ENCODE measurements at places on chromosomes 12 and 14.

DNA sequence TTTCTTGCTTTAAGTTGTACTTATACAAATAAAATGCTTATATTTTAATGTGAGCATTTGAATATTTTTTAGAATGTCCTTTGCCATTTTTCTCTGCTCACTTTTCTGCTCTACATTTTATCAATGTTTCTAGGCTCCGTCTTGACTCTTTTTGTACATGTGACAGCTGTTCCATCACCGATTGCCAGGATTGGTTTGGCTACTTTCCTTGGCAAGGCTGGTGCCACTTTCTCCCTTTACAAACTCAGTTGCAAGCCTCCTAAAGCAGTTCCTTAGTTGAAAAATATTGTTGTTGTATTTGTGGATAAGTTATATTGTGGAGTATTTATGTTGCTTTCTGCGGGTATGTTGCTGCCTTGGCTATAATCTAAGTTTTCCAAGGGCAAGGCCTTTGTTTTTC lies 63.4 kb downstream of the DACT1 start:
- no peak for DNase-seq

- DNase-seq = no peak
Observed at GRCh38 chr14:61701946-61702345, 6.6 kb downstream of the HIF1A start.

GRCh38 chr14:96191841-96192462 lies 12.7 kb upstream of the BDKRB2 start:
- no peak for DNase-seq

DNA sequence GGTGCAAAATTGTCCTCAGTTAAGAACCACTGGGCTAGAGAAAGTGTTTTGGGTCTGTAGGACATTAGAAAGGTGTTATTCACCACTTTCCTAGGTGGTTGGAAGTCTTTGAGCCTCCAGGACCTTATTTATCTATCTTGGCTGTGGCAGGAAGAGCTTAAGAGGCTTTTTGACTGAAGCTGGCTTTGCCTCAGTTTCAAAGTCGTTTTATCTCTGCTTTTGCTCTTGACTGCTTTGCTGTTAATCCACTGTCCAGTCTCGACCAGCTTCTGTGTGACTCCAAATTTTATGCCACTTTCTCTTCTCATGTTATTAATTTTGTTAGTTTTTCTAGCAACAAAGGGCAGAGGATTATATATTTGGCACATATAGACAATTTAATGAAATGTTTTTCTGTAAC lies 60.3 kb downstream of the PPHLN1 start:
- no peak for DNase-seq

GRCh38 chr12:40769846-40770245 lies 77.6 kb downstream of the CNTN1 start:
- no peak for DNase-seq

- DNase-seq = no peak
Observed at GRCh38 chr12:12097891-12098690, 27.4 kb downstream of the BCL2L14 start.

DNA sequence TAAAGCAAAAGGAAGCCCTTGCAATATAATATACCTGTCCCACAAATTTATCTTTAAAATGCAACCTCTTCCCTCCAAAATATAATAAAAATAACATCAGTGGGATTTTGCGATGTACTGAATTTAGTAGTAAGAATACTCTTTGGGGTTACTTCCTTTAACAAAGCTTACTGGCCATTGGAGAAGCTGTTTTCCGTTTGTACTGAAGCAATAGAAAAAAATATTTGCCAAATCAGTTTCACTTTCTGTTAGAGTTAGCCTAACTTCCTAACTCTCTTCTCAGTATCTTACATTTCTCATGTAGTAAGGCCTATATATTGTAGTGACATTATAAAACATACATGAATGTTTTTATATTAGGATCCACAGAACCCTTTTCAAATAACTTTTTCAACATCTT lies 3.7 kb downstream of the MAX start:
- no peak for DNase-seq

DNA sequence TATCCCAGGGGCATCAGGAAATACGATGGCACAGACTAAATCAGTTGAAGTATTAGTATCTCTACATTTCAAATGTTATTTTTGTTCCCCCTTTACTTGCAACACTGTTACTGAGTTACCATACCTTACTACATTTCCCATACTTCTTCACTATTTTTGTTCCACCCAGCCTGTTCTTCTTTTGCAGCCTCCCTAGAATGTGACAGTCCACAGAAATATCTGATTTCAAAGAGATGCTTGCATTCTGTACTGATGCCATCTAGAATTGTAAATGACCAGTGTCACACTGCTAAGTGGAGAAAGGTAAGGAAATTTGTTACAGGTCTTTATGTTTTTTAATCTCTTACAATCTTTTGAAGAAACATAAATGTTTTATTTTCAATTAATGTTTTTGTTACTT lies 279.9 kb downstream of the CCER1 start:
- DNase-seq = no peak

- no peak for DNase-seq
Observed at GRCh38 chr12:13144266-13144828, 40.9 kb upstream of the GSG1 start.

GRCh38 chr12:86137936-86138335 lies 118.3 kb downstream of the MGAT4C start:
- peak; percentile 40 for DNase-seq

GRCh38 chr12:126993898-126994297 lies 1273.1 kb upstream of the TMEM132C start:
- DNase-seq = peak; percentile 74

DNA sequence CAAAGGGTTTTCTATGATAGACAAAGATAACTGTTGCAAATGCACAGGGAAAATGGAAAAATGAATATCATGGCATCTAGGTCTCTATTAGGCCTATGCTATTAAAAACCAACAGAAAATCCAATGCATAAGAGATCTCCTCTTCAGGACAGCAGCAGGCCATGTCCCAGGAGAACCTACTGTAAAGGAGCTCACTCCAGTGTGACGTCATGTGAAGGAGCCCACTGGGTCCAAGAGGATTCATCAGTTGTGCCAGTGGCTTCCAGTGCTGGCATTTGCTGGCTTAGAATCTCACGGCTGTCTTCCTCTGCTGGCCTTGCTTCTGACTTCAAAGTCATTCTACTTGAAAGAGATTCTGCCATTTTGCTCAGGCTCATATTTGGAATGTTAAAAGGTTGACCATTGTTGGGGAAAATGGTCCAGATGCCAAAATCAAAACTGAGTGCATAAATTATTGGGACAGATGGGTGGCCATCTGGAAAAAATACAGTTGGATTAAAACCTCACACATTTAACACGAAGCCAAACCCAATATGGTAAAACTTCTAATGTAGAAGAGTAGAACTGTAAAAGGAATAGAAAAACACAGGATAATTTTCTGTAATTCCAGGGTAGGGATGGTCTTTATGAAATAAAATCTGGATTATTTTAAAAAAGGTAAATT lies 75.4 kb upstream of the ARID2 start:
- DNase-seq = no peak

DNA sequence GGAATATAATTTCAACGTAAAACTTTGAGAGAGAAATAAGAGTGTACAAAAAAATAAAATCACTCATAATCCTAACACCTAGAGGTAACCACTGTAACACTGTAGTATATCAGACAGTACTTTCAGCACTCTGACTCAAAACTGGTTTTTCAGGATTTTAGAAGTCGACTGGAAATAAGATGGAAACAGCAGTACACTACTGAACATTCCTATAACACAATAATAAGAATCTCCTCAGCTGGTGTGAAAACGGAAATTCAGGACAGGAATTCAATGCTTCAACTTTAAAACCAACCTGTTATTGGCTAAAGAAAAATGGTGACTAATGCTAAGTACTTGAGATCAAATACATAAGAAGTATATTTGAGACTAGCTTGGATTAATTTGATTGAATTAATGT lies 12.3 kb upstream of the PITPNM2 start:
- DNase-seq = no peak

DNA sequence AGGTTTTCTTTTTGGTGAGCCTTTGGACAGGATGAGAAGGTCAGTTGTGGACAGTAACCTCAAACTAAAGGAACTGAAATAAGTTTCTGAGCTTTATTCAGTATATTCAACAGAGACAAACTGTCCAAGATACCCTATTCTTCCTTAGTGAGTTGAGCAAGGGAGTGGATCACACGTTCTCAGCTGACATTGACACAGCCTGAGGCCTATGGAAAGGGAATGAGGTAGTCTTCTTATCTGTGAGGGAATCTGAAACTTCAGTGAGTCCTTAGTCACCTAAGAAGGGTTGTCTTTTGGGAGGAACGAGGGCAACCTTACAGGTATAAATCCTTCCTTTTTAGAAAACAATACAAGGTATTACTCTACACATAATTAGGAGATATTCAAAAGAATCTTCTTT lies 5.0 kb upstream of the NUBPL start:
- DNase-seq = no peak

DNA sequence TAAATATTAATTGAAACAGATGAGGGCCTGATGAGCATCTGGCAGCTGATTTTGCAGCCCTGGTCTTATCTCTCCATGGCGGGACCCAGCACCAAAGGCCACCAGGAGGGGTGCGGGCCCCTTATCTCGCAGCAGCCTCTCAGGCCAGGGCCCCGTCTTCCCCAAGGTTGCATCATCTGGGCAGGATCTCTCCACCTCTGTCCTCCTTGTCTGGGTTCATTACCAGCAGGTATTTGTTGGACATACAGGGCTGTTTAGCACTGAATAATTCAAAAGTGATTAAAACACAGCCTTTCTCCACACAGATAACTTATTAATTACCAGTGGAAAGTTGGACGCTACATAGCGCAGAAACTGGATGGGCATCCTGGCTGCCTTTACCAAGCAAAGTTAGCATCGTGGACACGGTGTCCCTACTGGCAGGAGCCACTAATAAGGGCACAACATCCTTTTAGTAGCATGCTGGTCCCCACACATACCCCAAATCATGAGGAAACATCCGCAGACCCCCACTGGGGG lies 25.8 kb downstream of the TMEM120B start:
- DNase-seq = no peak

GRCh38 chr14:78933948-78934524 lies 763.9 kb downstream of the NRXN3 start:
- no peak for DNase-seq

GRCh38 chr14:36275741-36276140 lies 44.7 kb downstream of the MBIP start:
- DNase-seq = no peak

GRCh38 chr14:39617537-39617936 lies 185.3 kb upstream of the FBXO33 start:
- no peak for DNase-seq

- no peak for DNase-seq
Observed at GRCh38 chr12:63876980-63877379, 32.5 kb downstream of the SRGAP1 start.

DNA sequence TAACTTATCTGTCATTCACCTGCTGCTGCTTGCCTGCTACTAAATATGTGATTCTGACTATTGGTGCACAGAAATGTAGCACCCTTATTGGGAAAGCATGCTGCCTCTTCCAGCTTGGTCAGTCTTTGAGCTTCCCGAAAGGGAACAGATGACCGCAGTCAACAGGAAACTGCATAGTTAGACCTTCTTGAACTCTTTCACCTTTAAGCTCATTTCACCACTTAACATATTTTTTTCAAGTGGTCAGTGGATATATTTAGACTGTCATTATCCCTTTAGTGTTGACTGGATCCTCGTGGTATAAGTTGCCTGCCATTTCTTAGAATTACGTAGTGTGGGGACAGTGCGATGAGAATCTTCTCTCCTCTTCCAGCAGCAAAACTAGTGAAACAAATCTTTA lies 224.9 kb downstream of the FBXL14 start:
- DNase-seq = no peak

GRCh38 chr12:68349220-68349621 lies 17.1 kb upstream of the MDM1 start:
- no peak for DNase-seq

DNA sequence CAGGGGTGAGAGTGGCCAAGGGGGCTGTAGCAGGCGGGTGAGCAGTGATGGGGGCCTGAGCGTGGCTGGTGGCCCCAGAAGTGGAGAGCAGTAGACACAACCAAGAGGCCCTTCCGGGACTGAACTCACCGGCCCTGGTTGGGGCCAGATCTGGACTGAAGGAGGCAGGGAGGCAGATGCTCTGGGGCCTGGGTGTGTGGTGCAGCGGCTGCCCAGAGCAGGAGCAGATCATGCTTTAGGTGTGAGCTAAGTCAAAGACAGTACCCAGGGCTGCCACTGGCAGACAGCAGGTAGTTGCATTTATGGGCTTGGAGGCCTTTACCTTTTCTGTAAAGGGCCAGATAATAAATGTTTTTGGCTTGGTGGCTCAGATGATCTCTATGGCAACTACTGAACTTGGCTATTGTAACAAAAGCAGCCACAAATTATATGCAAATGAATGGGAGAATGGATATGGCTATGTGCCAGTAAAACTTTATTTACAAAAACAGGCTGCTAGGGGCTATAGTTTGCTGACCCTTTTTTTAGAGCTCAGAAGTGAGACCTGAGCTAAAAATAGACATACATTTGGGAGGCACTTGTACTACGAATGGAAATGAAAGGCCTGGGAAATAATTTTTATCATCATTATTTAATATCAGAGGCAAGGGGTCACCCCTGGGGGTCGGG lies 25.6 kb downstream of the SETD1B start:
- DNase-seq = no peak

GRCh38 chr12:130344529-130344928 lies 6.8 kb downstream of the PIWIL1 start:
- no peak for DNase-seq

GRCh38 chr12:22255097-22255496 lies 79.4 kb downstream of the ST8SIA1 start:
- no peak for DNase-seq

GRCh38 chr12:40577834-40578233 lies 114.4 kb upstream of the CNTN1 start:
- no peak for DNase-seq

GRCh38 chr12:97452230-97452629 lies 10.4 kb upstream of the RMST start:
- no peak for DNase-seq

GRCh38 chr12:27896419-27896990 lies 76.0 kb downstream of the PTHLH start:
- DNase-seq = no peak

DNA sequence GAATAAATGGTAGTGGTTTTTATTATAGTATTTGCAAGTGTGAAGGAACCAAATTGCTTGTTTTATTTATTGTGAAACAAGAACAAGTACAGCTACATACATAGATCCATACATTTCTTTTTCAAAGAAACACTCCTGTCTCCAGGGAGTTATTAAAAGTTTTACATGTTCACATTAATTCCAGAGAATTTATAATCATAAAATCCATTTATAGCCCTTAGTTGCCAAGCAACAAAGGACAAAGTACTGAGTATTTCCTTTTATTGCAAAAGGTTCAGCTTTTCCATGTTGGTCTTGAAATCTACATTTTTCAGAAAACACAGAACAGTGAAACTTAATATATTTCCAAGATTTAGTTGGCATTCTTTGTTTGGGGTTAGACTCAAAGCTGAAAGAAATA lies 9.5 kb downstream of the MYRFL start:
- no peak for DNase-seq
